ENCODE measurements at places on chromosomes 12 and 14.

DNA sequence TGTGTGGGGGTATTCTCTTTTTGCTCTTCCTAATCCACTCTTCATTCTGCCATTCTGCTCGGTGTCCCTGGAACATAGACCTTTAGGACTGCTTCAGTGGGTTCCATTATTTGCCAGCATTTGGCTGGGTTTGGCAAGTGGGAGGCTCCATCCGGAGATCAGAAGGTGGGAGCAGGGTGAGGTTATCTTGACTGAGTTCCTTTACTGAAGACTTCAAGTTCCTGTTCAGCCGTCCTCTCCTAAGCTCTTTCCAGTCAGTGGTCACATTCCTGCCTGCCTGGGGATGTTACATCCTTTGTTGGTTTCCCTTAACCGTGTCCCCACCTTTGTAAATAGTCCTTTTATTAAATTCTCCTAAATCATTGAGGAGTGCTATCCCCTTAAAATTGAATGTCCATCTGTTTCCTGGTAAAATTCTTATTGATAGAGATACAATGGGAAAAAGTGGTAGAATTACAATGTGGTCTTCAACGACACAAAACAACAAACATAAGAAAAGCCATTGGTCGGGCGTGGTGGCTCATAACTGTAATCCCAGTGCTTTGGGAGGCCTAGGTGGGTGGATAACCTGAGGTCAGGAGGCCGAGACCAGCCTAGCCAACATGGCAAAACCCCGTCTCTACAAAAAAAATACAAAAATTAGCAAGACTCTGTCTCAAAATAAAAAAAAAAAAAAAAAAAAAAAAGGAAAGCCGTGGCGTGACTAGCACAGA lies 5.0 kb upstream of the MIA2 start:
- DNase-seq: no peak

DNA sequence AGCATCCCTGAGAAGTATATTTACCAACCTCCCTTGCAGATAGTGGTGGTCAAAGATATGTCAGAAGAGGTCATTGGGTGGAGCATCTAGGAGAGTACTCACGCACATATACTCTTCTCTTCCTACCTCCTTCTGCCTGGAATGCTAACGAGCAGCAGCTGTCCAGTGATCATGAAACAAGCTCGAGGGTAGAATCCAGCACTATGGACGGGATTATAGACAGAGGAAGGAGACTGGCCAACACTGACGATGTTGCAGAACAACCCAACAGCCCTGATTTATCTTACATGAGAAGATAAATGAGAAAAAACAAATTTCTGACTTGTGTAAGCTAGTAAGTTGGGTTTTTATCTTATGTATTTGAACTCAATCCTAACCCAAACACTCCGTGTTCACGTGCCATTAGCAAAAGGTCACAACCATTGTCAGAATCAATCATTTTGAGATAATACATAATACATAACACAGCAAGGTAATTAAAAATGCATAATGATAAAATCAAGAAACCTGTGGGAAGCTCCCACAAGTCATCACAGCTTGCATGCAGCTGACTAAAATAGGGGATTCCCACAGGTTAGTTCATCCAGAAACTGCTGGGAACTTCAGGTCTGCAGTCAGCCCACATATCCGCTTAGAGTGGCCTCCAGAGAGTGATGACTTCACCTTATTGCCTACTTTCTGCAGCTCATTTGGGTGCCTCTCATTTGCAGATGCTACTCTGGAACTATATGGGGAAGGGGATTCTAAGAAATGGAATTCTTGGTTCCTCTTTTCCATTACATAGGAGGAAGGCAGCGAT lies 36.3 kb upstream of the STK38L start:
- peak; percentile 45 for DNase-seq

DNA sequence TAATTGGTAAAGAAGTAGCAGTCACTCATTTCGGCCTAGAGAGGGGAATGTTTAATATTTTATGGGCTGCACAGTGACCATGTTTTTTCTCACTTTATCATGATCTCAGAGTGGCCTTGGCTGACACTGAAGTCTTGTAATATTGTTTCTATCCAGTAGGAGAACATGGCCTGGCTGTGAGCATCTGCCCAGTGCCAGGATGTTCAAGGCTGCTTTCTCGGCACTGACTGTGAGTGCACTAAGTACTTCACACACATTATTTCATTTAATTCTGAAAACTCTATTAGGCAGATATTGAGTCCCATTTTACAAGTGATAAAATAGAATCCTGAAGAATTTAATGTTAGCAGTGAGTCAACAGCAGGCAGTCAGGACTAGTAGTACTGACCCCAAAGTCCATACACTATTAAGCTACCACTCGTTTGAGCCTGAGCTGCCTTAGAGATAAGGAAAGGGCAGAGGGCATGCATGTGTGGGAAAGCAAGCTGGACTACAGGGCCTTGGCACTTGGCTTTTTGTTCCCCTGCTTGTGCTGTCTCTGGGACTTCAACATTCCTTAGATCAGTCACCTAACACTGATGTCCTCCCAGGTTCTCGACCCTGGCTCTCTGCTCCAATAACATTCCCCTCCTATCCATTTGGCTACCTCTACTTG lies 42.2 kb upstream of the APPL2 start:
- peak; percentile 25 for DNase-seq

- no peak for DNase-seq
Measured at GRCh38 chr12:28331130-28331529, 140.9 kb downstream of the CCDC91 start.

DNA sequence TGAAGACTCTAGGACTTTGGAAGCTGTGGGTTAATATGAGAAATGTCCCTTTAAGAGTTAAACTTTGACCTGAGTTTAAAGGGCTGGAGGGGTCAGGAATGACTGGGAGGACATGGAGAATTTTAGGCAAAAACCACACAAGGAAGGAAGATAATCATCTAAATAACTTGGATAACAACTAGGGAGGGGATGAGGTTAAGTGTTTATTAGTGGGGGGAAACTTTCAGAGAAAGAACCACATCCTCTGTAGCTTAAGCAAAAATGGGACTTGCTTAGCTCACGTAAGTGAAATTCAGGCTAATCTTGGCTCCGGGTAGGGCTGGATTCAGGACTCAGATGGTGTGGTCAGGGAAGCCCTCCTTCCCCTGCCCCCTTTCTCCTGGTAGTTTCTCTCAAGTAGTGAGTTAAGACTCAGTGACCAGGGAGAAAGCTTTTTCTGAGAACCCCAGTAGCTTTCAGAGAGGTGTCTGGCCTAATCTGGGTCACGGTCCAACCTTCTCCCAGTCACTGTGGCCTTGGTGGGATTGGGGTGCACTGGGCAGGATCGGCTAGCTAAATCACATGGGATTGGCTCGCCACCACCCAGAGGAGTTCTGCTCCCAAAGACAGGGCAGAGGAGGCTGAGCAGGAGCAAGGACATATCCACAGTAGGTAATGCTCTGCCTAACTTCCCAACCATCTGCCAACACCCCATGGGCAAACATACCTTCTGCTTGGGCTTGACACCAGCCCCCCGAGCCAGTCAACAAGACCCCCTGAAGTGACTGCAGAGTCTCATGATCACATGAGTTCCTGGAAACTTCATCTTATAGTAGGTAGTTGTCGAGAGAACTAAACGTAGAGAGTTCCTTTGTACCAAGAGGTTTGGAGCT lies 52.8 kb downstream of the ARF6 start:
- no peak for DNase-seq

- peak; percentile 59 for DNase-seq
Measured at GRCh38 chr12:12975322-12976077, 23.5 kb upstream of the GPRC5D start.

DNA sequence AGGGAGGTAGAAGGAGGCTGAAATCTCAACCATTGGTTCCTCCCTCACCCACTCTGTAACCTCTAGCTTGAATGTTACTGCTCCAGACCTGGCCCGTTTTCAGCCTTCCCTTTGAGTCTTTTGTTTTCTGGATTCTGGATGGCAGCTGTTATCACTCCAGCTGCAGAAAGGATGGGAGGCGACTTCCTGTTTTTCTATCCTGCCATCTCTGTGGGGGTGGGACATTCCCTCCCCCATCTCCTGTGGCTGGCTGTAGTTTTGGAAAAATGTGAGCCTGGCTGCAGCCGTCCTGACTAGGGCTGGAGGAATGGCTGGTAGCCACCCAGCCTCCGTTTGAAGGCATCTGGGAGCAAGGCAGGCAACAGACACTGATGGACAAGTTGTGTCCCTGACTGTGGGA lies 2.9 kb upstream of the PPFIBP1 start:
- DNase-seq: peak; percentile 52

GRCh38 chr14:22848351-22849164 lies 12.2 kb downstream of the MMP14 start:
- peak; percentile 92 for DNase-seq

GRCh38 chr12:46764005-46764404 lies 61.8 kb downstream of the SLC38A4 start:
- no peak for DNase-seq

DNA sequence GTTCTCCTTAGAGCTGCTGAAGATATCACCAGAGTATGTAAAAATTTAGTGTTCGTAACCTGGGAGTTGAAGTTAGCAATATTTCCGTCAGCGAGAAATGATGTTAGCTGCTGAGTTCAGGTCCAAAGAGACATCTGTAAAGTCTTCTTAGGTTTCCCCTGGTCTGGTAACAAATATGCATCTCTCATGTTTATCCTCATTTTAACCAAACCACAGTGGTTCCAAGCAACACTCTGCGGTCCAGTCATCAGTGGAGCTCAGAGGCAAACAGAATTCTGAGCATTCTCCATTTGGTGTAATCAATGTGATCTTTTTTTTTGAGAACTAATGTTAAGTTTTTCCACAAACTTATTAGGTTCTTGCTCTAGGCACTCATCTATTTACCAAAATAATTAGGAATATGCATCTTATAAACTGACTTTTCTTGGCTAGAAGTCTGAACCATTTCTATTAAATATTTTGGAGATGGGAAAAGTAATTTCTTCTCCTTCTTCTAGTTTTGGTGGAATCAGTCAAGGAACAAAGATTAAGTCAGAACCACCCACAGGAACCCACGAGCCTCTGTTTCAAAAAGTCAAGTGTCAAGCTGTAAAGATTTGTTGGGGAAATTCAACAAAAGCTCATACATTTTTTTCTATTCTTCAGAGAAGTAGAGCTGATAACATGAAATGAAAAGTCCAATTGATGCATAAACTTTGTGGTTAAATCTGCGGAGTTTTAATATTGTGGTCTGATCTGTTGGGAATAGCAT lies 64.7 kb downstream of the IFNG start:
- DNase-seq: no peak

DNA sequence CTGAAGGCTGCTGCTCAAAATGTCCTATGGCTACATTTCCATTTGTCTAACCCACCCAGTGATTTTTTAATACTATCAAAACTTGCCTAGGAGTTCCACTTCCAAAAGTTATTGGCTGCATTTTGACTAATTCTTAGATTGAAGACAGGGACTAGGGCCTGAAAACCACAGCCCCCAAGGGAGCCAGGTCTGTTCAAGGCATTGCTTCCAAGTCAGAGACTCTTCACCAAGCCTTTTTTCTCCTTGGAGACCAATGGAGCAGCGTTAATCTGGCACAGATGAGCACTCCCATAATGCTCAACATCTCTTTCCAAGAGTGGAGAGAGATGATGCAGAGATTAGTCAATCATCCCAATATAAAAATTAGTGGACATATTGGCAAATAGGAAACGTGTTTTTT lies 112.5 kb upstream of the HIF1A start:
- no peak for DNase-seq

- DNase-seq: peak; percentile 68
Measured at GRCh38 chr14:42224053-42224888, 617.6 kb downstream of the LRFN5 start.

- no peak for DNase-seq
Measured at GRCh38 chr14:21455592-21455911, 371 bp downstream of the CHD8 start.

GRCh38 chr12:88993651-88994050 lies 358.6 kb downstream of the DUSP6 start:
- DNase-seq: peak; percentile 83

- peak; percentile 89 for DNase-seq
Measured at GRCh38 chr12:124379938-124380754, 85.3 kb downstream of the RFLNA start.

GRCh38 chr14:50813544-50813863 lies 17.5 kb downstream of the NIN start:
- no peak for DNase-seq

DNA sequence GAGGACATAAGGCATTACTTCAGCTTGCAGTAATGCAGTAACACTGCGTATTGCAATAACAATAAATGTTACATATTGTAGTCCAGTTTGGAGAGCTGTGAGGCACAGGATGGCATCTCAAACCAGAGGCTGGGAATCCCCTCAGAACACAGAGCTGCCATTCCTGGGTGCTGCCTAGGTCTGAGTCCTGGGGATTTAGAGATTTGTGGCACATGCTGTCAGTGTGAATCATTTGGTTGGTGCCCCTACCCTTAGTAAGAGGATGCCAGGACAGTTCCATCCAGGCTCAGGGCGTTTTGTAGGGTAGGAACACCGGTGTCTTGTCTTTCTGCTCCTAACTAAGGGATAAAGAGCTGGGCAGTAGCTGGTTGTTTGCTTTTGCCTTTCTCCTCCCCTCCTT lies 22.5 kb downstream of the ZFHX2 start:
- no peak for DNase-seq

DNA sequence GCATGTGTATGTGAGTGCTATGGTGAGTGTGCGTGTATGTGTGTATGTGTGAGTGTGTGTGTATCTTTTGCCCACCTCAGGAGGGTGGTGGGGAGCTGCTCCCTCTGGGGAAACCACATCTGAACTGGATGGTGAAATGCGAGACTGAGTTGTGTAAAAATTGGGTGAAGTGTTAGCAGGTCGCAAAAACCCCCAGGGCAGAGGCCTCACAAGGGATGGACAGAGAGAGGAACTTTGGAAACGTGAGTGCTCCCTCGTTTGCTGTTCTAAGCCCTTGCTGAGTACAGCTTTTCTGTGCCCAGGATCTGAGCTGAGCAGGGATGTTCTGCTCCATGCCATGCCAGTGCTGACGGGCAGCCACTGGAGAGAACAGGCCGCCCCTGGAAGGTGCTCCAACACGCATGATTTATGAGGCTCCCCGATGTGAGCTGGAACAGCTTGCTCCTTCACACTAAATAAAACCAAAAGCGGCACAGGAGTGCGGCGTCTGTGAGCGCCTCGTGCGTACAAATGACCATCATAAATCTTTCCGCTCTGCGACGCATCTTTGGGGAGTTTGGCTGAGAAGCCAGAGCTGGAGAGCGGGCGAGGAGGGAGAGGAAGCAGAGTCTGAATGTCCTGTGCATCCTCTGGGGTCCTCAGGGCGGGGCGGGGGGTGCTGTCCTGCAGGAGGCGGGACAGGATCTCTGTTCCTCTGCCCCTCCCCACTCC lies 14.1 kb upstream of the GALNT9 start:
- no peak for DNase-seq
